ENCODE measurements at places on chromosomes 16 and 17.

- peak; percentile 51 for DNase-seq
These were observed 19.9 kb upstream of the ZNF750 start for GRCh38 chr17:82859431-82860403.

- no peak for DNase-seq
These were observed 1.7 kb upstream of the AARS1 start for GRCh38 chr16:70290949-70291519.

DNA sequence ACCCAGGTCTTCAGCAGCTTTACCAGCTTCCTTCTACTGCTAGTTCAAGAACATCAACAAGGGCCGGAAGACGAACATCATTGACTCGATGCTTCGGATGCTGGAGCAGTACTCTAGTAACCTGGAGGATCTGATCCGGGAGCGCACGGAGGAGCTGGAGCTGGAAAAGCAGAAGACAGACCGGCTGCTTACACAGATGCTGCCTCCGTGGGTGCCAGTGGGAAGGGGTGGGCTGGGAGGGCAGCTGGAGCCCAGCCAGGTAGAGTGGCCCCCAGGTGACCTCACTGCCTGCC is 12.1 kb downstream of the GUCY2D start:
- DNase-seq, result no peak

DNA sequence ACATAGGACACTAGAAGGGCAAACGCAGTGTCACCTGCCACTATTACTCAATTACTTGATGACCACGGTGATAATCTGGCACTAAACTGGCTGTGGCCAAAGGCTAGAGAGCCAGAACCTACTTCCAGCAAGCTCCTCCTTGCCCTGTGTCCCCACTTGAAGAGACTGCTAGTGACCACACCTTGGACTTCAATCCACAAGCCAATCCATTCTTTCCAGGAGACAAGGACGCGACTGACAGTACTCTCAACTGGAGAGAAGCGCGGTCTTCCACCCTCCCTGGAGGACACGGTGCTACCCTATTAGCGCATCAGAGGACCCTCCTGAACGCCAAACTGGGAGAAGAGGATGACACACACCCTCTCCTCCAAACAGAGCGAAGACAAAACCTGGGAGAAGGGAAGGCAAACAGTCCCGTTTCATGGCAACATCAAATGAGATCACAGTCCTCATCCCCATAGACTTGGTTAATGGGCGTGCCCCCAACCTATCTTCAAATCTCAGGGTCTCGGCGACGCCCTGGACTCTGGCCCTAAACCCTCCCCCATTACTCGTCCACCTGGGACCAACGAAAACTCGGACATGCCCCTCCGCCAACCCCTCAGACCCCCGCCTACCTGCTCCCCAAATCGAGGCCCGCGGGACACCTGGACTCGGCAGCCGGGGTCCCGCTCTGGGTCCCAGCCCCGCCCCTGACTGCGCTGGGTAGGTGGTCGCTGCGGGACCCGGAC is 508 bp downstream of the FLCN start:
- DNase-seq, result no peak

DNA sequence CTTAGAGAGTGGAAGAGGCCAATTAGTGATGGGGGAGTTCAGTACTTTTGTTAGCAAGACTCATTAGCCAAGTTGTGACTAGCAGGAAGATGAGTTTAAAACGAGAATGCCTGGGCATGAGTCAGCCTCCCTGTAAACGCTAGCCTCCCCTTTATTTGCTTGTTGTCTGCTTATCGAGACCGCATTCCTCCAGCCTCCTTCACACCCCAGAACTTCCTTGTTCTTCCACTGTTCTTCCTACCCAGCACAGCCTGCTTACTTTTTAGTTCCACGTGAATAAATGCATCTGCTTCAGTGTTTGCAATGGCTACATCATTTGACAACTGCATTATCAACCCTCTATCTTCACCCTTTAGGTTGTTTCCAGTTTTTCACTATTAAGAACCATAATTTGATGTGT is 20.2 kb upstream of the OR3A1 start:
- no peak for DNase-seq

GRCh38 chr16:85471469-85472431 is 141.4 kb upstream of the GSE1 start:
- no peak for DNase-seq

Data from T-helper 2 cell (primary cell).